PC-3 (cell line): ENCODE measurements at places on chromosomes 3 and 15.

- no peak for DNase-seq
Measured at GRCh38 chr3:151351219-151351618, 21.9 kb upstream of the P2RY13 start.

GRCh38 chr15:88388686-88389085 lies 78.5 kb downstream of the MRPL46 start:
- DNase-seq = no peak

- no peak for DNase-seq
Measured at GRCh38 chr3:34200576-34200975, 402.1 kb downstream of the PDCD6IP start.

GRCh38 chr15:80744826-80745225 lies 34.3 kb upstream of the CEMIP start:
- peak; percentile 41 for DNase-seq

GRCh38 chr3:112482675-112483074 lies 16.6 kb downstream of the BTLA start:
- DNase-seq = no peak
